Stimulated activated CD8-positive, alpha-beta memory T cell treated with anti-CD3 and anti-CD28 coated beads, Interleukin-4, amount 100 ng/mL, for 4 hours (primary cell): ENCODE measurements at places on chromosomes 11 and 22.
A peak's percentile ranks its signal among the peaks of the same experiment; 100 is the strongest.

DNA sequence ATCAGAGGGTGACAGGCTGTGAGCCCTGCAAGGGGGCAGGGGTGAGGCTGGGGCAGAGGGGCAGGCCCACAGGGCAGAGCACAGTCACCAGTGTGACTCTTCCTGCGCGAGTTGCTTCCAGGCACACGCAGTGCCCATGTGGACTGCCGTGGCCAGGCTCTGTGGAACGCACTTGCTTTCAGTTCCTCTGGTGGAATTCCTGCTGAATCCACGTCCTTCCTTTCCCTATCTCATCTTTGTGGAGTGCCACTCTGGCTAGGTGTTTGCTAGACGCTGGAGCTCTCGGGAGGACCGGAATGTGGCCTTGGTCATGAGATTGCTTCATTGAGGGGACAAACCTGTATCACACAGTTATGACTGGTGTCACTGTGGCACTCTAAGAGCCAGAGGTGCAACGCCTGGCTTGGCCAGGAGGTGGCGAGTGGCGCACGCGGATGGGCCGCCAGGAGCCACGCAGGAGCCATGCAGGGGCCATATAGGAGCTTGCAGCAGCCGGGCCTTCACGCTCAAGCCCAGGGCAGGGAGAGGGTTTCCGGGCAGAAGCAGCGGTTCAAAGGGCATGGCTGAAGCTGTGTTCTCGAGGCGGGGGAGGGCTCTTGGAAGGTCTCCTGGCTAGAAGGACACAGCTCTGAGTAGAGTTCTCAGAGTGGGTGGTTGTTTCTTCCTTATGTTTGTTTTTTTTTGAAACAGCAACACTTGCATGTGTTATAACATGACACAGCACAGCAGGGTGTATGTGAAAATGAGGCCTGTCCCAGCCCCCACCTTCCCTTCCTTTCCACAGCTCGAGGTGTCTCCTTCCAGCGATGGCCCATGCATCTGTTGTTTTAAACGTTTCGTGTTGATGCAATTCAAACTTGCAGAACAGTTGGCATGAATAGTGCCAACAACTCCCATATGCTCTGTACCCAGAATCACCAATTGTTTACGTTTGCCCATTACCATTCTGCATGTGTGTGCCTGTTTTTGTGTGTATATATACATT, 36.2 kb downstream of the TBC1D22A start:
- DNase-seq, result peak; percentile 40

GRCh38 chr22:25081409-25081824, 118.2 kb upstream of the CRYBB3 start:
- no peak for DNase-seq

DNA sequence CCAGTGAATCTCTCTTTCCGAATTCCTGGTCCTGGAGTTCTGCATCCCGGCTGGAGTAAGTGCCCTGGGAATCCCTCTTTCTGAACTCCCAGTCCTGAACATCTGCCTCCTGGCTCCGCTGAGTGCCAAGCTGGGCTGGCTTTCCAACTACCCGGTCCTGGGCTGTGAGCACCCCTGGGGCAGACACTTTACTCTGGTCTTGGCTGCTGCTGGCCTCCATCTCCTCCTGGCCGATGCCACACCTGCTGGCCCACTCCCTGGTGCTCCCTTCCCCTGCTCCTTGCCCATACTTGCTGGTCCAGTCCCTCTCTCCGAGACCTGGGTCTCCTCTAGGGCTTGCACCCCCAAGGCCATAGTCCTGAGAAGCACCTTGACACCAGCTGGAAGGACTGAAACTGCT, 14.7 kb downstream of the TNKS1BP1 start:
- no peak for DNase-seq

- no peak for DNase-seq
These were observed 24.0 kb downstream of the MIAT start for GRCh38 chr22:26681395-26681821.

DNA sequence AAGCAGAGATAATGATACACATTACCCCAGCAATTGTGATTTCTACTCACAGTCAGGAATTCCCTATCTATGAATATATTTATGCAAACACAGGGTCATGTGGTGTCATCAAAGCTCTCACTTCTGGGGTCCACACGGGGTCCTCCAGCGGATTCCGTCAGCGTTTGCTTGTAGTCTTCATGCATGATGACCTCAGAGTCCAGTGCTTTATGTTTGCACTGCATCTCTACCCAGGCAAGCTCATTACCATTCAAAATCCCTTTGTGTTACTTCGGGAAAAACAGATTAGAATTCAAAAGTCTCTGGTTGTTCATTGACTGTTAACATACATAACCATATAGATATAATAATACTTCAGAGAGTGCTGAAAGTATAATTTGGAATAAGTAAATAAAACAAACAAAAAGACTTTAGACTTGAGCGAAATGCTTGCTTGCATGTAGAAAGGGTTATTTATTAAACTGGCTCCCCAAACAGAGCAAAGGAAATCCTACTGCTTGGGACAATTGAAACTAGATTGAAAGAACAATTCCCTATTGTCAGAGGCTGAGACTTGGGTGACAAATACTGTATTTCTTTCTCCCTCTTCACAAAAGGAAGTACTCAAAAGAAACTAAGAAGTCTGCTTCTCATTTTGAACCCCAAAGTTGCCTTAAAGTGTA, 423.1 kb downstream of the ETS1 start:
- DNase-seq, result no peak

- DNase-seq, result no peak
These were observed 88.1 kb downstream of the TEAD1 start for GRCh38 chr11:12762278-12762677.

DNA sequence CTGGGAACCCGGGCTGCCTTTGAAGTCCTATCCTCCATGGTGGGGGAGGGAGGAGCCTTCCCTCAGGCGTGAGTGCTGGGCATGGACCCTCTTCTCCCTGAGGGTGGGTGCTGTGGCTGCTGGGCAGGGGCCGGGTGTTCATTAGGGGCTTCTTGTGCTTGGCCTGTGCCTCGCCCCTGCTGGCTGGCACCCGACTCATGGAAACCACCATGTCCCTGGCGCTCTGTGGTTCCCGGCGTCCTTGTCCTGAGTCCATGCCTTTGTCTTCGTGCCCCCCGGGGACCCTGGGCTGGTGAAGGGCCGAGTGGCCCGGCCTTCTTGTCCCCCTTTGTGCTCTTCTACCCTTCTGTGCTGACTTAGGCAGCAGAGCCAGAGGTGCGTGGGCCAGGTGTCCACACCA, 23.2 kb downstream of the TPCN2 start:
- DNase-seq, result no peak

- DNase-seq, result no peak
These were observed 840.1 kb downstream of the JRKL start for GRCh38 chr11:97229936-97230335.

DNA sequence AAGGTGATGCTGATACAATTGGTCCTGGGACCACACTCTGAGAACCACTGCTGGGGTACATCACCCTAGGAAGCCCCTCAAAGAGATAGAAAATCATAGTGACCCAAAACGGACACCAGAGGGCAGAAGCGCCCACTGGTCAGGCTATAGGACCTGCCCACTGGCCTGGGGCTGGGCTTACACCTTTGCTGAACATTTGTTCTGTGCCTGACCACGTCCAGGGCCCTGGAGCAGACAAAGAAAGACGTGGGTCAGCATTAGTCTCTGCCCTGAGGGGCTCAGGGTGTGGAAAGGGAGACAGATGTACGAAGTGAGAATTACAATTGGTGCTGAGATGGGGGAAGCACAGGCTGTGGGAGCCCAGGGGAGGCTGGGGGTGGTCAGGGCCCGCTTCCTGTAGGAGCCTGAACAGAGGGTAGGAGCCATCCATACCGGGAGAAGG, 14.4 kb upstream of the SERPINH1 start:
- no peak for DNase-seq

DNA sequence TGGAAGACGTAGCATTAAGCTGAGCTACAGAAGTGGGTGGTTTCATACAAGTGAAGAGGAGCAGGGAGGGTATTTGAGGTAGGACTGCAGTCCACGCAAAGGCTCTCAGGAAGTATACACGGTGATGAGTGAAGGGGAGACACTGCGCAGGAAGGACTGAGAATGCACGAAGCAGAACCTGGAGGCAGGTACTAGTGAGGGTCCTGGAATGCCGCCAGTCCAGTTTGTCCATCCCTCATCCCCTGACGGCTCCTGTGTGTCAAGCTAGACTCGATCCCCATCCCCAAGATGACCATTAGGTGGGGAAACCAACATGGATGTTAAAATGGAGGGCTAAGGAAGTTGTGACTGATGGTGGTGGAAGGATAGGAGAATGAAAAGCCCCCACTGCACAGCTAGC, 23.8 kb downstream of the ART5 start:
- DNase-seq, result no peak
